ENCODE measurements at places on chromosomes 1 and 21.

DNA sequence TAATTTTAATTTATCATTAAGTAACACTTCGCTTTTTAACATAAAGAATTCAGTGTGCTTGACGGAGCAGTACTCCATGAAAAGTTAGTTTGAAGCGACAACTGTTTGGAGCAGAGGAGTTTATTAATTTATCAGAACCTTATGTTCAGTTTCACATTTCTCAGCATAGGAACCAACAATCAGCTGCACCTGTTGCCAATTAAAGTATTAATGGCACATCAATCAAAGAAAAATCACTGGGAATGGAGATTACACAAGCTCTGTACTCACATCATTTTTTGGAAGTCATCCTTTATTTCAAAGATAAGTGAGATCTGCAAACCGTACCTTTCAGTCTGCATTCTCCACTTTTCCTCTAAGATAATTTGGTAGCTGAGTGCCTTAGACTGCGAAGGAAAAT is 344.6 kb downstream of the LMO4 start:
- no peak for DNase-seq

GRCh38 chr1:149940427-149940826 is 3.7 kb upstream of the MTMR11 start:
- no peak for DNase-seq

- DNase-seq = no peak
Observed at GRCh38 chr1:179803104-179803503, 60.0 kb downstream of the FAM163A start.

DNA sequence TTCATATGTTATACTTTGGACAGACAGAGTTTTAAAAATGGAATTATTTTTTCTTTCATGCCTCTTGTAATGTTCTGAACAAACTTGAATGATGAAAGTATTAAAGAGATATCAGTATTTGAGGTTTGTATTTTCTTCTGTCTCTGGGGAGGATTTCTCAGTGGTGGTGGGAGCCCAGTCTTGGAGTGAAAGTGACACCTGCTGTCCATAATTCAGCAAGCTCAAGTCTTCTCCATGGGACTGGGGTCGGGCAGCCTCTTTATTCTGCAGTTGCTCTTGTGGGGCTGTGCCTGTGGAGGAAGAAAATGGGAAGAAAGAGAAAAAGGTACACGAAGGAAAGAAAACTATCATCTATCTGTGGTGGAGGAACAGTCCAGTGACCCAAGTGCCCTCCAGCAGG is 56.1 kb downstream of the SMYD2 start:
- no peak for DNase-seq

- DNase-seq = no peak
Observed at GRCh38 chr1:230237009-230237370, 170.0 kb downstream of the GALNT2 start.

GRCh38 chr1:99629164-99629563 is 16.7 kb upstream of the PALMD start:
- no peak for DNase-seq

All from NCI-H187 (cell line).